Caudate nucleus (tissue), 63 donors: ENCODE measurements at places on chromosomes 2 and 18.

DNA sequence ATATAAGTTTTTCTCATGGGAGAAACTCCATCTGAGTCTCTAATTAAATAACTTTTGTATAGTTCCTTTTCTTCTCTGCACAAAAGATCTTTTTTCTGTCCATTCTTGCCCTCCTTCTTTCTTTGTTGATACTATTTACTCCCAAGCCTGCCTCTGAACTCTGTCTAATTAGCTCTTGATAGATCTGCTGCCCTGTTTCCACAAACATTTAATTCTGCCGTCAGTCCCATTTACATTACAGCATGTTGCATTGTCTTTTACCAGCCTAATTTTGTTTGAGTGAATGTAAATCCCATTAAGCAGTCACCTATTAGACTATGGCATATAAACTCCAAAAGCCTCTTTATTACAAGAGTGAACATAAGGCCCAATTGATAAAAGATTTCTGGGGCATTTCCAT is 254.4 kb downstream of the ERBB4 start:
- DNase-seq: no peak

GRCh38 chr2:222879604-222879933 is 18.7 kb downstream of the ACSL3 start:
- no peak for DNase-seq

DNA sequence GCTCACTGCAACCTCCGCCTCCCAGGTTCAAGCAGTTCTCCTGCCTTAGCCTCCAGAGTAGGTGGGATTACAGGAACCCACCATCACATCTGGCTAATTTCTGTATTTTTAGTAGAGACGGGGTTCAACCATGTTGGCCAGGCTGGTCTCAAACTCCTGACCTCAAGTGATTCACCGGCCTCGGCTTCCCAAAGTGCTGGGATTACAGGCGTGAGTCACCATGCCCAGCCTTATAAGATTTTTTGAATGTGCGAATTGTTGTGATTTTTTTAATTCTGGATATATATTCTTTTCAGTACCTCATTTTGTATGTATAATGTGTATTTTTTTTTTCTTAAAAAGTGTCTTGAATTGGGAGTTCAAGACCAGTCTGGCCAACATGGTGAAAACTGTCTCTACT is 42.0 kb upstream of the CCDC150 start:
- no peak for DNase-seq

GRCh38 chr2:79982445-79982844 is 322.1 kb downstream of the LRRTM1 start:
- DNase-seq: peak; percentile 8

DNA sequence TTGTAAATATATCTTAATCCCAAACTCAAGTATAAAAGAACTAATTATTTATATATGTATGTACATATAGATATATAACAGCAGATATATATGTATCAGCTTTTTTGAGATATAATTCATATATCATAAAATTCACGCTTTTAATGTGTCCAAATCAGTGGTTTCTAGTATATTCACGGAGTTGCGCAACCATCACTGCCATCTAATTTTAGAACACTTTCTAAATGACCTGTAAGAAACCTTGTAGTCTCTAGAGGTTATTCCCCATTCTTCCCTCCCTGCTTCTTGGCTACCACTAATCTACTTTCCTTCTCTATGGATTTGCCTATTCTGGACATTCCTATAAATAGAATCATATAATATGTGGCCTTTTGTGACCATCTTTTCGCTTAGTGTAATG is 163.5 kb upstream of the TCF4 start:
- no peak for DNase-seq

- DNase-seq: no peak
Measured at GRCh38 chr2:128772671-128773070, 454.0 kb upstream of the HS6ST1 start.

DNA sequence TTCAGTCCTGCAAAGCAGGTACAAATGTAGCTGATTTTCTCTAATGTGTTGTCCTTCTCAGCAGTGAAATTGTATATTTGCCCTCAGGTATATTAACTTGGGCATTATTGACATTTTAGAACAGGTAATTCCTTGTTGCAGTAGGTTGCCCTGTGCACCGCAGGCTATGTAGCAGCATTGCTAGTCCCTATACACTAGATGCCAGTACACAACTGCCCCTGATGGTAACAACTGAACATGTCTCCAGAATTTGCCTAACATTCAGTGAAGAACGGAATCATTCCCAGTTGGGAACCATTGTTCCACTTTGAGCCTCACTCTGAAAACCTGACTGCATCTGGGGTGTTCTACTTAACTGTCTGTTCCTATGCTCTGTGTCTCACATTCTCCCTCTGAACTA is 23.1 kb upstream of the TFPI start:
- no peak for DNase-seq

GRCh38 chr2:207497596-207497995 is 32.2 kb upstream of the CREB1 start:
- DNase-seq: no peak

DNA sequence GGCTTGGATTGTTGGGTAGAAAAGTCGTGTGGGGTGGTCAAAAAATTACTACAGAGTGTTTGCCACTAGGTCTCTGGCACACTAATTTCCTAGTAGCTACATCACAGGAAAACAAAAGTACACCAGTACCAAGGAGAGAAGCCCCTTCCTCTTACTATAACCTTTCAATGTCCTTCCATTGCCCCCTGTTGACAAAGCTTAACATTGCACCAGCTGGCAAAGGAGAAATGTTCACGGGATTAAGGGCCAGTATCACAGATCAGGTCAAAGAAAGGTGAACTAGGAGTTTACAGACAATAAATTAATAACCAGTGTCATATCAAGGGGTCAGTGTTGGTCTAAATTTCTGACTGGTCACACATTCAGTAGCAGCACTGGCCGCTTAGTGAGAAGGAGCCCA is 1139.6 kb upstream of the FAM98A start:
- DNase-seq: no peak

DNA sequence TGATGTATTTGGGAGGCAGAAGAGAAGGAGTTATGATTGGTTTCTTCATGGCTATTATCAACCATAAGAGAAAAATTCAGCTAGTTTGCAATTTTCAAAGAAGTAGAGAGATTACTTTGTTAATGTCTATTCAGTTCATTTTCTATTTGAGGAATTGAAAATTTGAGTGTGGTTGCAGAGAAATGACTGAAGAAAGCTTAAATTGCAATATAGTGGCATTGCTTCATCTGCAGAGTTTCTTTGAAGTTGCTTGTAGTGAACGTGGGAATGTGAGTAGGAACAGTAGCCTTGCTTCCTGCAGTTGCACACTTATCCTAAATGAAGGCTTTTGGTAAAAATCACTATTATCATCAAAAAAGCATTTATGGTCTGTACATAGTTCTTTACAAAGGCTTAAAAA is 14.7 kb upstream of the CYRIA start:
- DNase-seq: no peak

DNA sequence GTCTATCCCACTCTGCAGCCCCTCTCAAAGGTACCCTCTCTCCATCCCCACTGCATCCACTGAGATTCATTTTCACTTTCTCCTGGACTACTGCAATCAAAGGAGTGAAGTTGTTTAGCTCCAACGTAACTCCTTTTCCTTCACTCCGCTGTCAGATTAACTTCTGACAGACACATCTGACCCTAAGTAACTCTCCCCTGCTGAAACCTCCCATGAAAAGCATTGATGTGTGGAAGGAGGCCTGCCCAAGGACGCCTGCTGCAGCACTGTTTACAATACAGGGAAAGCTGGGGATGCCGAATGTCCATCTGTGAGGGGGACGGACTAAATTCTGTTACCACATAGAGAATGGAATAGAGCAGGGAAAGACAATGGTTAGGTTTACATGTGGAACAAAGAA is 114.8 kb downstream of the TMEM163 start:
- DNase-seq: no peak

GRCh38 chr2:240236217-240237111 is 96.0 kb upstream of the OTOS start:
- DNase-seq: no peak

GRCh38 chr2:64474121-64474571 is 20.2 kb downstream of the LGALSL start:
- no peak for DNase-seq

DNA sequence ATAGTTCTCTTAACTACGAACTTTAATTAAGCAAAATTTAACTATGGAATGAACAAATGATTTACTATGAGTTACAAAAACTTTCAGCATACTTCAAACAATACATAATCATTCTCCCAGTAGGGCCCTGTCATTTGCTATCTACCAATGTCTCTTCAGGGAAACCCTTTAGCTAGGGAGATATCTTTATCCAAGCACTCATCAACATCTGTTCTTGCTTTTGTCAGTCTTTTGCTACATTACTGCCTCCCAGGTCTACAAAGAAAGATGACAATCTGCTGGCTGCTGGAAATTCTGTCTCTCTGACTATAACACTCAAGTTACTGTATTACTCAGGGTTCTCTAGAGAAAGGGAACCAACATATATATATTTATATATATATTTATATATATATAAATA is 1626.3 kb upstream of the CELF4 start:
- no peak for DNase-seq

- DNase-seq: no peak
Measured at GRCh38 chr2:206375956-206376355, 67.4 kb upstream of the ADAM23 start.

DNA sequence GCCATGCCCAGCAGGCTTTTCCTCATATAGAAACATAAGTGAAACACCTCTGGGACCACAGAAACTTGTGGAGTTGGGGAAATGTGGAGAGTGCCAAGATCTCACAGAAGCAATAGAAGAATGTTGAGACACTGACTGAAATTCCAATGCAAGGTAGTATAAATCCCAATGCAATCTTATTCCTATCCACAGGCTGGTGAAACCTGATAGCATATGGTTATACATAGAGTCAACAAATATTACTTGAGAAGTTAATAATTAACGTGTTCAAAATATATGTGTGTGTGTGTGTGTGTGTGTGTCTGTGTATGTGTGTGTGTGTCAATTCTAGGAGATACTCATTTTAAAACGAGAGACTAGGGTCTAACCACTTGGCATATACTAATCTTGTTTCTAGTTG is 776.8 kb upstream of the ACVR2A start:
- DNase-seq: no peak

GRCh38 chr18:28181616-28182015 is 4.7 kb upstream of the CDH2 start:
- DNase-seq: no peak

GRCh38 chr18:37276111-37276890 is 289.3 kb downstream of the CELF4 start:
- DNase-seq: peak; percentile 33

GRCh38 chr2:9307535-9307934 is 100.9 kb downstream of the ASAP2 start:
- DNase-seq: no peak

- DNase-seq: no peak
Measured at GRCh38 chr2:141380008-141380979, 750.5 kb downstream of the LRP1B start.

DNA sequence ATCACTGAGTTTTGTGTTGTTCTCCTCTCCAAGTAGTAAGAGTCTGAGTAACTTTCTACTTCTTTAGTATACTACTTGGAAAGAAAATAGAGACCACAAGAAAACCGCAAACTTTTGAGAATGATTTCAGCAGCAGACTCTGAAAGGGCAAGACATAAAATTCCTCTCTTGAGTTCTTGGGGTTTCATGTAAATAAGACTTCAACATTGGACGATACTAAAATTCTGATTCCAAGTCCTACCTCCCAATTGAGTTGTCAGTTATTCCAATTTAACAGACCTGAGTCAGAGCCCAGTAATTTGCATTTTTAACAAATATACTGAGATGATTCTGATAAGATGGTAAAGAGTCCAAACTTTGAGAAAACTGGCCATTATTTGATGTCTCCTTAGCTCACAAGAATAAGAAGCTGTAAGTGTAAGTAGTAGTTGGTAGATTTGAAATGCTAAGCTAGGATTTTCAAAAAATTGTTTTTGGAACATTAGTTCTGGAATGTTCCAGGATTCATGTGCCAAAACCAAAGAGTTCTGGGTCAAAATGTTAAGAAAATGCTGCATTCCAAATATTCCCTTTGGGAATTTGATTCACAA is 261.6 kb upstream of the SPOPL start:
- DNase-seq: no peak

GRCh38 chr2:21249367-21249766 is 125.6 kb downstream of the TDRD15 start:
- no peak for DNase-seq

DNA sequence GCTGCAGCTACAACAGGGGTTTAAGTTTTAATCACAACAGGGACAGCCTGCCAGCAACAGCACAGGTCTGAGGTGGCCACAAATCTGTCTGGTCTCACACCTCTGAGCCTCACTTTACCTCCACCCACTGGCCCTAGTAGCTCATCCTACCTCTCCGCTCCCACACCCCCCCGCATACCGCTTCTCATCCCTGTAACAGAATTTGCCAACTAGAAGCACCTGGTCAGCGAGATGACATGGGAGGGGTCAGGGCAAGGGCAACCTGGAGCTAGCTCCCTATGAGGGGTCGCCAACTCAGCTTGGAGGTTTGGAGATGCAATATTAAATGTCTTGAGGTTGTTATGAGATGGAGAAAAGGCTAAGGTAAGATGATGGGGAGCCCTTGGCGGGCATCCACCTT is 7.5 kb downstream of the CATIP start:
- no peak for DNase-seq

GRCh38 chr2:178333851-178334250 is 117.1 kb downstream of the PRKRA start:
- DNase-seq: no peak

- no peak for DNase-seq
Measured at GRCh38 chr2:125092276-125093009, 1067.4 kb downstream of the CNTNAP5 start.

GRCh38 chr2:191311-192190 is 72.3 kb downstream of the SH3YL1 start:
- DNase-seq: no peak

DNA sequence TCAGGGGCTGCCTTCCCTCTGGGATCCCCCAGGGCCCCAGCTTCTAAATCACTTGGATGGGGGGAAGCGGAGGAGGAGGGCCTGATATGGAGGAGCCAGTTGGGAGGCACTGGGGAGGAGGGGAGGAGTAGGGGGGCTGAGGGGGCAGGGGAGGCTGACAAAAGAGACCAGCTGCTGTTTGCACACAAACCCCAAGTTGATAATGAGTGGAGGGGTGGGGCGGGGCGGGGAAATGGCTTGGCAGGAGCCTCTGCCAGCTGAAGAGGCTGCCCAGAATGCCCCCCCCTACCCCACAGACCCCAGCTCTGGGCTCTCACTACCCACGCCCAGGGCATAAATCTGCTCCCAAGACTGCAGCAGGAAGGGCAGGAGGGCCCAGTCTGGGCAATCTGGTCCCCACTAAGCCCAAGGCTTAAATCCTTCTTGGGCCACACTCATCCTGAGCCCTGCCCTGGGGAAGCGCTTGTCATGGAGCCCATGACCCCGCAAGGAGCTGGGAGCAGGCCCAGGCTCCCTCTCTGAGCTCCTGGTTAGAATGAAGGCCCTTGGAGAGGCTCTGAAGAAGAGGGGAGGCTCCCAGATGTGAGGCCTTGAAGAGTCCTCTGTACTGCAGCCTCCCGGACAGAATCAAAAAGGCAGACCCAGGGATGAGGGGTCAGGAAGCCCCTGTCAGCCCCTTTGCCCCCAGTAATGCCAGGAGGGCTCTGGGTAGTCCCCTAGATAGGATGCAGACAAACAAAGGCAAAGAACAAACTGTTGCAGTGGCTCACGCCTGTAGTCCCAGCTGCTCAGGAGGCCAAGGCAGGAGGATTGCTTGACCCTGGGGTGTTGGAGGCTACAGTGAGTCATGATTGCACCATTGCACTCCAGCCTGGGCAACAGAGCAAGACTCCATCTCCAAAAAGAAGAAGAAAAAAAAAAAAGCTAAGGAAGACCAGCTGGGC is 24.8 kb upstream of the PTMA start:
- DNase-seq: peak; percentile 72
